T-cell (primary cell): ENCODE measurements at places on chromosomes 7 and 10.

DNA sequence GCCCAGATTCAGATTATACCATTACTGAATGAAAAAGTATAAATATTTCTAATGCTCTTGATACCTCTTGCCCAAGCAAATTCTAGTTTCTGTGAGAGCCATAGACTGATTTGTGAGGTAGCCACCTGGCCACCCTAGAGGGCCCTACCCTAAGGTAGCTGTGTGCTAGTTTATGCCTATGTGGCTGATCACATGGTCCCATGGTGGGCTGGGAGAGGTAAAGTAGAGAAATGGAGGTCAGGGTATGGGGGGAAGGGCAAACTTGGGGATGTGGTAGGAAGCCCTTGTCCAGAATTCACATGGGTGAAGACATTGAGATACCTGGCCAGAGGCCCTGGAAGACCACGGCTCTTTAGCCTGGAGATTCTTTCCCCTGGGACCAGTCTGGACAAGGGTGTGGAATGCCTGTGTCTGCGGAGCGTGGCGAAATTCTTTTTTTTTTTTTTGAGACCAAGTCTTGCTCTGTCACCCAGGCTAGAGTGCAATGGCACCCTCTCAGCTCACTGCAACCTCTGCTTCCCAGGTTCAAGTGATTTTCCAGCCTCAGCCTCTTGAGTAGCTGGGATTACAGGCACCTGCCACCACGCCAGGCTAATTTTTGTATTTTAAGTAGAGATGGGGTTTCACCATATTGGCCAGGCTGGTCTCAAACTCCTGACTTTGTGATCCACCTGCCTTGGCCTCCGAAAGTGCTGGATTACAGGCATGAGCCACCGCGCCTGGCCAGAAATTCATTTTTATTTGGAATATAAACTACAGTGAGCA lies 639.4 kb downstream of the ACTR3B start:
- DNase-seq, result no peak

DNA sequence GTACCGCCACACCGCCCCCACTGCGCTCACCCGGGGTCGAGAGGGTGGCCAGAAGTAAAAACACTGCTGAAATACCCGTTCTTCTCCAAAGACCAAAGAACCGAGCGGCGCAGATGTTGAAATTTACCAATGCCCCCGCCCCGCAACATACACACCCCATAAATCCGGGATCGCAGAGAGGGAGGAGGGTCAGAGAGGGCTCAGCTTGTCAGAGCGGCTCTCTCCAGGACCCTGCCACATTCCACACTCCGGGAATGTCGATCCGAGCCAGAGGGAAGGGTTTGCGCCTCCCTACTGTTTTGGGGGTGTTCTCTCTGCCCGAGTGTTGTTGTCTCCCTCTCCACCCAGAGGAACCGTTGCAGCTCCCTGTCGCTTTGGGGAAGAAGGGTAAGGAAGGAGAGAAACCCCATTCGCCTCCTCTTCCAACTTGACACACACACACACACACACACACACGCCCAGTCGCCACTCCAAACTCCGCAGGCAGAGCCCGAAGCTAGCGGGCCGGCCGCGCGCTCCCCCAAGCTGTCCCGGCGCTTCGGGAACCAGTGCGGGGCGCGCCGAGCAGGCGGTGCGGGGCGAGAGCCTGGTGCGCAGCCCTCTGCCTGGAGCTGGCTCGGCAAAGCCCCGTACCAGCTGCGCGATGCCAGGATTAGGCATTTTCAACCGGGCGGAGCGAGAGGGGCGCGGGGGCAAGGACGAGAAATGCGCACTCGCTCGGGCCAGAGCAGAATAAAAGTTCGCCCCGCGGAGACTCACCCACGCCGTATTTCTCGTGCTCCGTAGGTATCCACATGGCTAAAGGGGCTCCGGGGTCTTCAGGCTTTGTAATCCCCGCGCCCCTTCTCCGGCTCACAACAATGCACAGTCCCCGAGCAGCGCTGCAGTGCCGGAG lies 609 bp downstream of the DOCK4 start:
- DNase-seq, result no peak

GRCh38 chr10:99905971-99906370 lies 103.8 kb downstream of the DNMBP start:
- DNase-seq, result no peak

GRCh38 chr7:135414850-135415439 lies 95.0 kb downstream of the CNOT4 start:
- peak; percentile 19 for DNase-seq

GRCh38 chr10:4902571-4903011 lies 60.6 kb upstream of the AKR1C1 start:
- DNase-seq, result no peak

DNA sequence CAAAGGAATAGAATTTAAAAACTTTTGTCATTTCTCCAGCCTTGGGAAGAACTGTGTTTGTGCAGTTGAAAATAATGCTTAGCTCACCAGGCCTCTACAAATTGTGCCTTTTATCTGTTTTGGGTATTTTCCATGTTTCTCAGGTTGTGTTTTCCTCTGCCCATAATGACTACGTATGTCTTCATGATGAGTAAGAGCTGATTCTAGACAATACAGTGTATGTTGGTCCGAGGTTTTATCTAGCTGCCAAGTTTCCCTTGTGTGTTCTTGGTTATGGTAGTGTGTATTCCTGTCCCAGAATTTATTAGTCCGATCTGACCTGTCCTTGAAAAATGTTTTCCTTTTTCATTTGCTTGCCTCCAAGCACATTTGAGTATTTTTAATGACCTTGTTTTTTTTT lies 83.7 kb upstream of the GLCCI1 start:
- DNase-seq, result no peak

- DNase-seq, result no peak
These were observed 433.0 kb downstream of the ANKRD7 start for GRCh38 chr7:118657391-118658005.
